Globus pallidus (tissue), 1 donor: ENCODE measurements at places on chromosomes 3 and 15.

GRCh38 chr15:57427367-57427821 lies 51.1 kb downstream of the CGNL1 start:
- DNase-seq: no peak

GRCh38 chr15:68566377-68566954 lies 12.3 kb upstream of the CORO2B start:
- DNase-seq: no peak

DNA sequence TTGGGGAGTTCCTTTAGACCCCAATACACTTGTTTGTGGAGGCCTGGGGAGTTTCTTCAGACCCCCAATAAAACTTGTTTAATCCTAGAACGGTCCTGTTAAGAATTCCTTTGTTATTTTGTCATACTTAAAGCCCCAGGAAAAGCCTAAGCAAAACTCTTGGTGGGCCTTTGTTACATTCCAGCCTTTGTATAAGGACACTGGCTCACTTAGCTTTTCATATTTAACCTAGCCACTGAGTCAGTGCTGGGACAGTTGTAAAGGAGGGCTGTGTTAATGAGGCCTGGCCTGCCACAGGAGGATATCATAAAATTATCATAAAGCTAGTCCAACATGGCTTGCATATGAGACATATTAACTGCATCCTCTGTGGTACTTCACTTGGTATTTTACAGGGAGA lies 760.1 kb downstream of the ZNF385D start:
- DNase-seq: no peak

DNA sequence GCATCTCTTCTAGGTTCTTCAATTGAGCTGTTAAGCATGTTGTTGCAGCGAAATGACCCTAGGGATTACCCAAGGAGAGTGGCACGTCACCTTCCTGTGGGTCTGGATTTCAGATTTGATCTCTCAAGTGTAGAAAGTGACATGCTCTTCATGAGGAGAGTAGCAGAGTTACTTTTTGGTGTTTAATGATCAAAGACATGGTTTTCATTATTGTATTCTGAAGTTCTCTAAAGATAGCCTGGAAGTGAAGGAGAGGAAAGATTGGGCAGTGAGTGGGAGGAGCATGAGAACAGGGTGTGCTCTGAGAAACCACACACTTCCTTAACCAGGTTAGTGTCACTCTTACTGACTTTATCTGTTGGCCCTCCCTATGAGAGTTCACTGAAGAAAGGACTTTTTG lies 153.6 kb downstream of the AKAP13 start:
- no peak for DNase-seq

DNA sequence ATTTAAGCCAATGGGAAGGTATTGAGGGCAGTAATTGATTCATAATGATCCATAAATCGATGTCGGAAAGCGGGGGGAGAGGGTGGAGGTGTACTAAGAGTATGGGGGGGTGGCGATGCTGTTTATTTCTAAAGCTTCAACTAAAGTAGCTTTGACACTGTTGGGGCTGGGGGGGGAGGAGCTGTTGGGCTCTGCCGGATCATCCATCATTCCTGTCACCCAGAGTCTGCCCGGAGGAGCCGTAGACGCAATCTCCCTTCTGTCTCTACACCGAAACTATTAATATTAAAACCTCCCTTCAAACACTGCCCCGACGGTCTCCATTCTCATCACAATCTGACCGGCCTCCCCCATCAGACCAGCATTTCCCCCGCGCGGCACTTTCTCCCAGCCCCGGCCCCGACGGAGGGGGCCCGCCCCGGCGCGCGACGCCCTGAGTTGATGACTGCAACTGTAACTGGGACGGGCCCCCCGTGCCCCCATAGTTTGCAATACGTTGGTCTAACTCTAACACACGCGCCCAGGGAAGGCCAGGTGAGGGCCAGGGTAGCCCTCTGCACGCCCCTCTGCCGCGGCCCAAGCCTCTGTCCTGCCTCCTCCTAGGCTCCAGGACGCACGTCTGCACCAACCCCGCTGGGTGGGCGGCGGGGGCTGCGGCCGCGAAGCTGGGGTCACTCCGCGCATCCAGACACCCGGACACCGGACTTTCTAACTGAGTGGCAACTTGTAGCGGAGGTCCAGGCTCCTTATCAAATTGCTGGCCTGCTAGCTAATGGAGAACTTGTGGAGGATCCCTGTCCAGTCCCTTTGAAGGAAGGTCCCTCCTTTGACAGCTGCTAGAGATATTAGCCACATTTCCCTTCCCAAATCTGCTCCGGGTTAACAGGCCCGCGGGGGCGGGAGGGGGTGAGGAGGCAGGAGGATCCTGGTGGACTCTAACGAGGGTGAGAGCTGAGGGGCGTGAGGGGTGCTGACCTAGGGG lies 212.0 kb downstream of the MEIS2 start:
- no peak for DNase-seq
